ENCODE measurements at places on chromosomes 13 and 19.
A peak's percentile ranks its signal among the peaks of the same experiment; 100 is the strongest.

DNA sequence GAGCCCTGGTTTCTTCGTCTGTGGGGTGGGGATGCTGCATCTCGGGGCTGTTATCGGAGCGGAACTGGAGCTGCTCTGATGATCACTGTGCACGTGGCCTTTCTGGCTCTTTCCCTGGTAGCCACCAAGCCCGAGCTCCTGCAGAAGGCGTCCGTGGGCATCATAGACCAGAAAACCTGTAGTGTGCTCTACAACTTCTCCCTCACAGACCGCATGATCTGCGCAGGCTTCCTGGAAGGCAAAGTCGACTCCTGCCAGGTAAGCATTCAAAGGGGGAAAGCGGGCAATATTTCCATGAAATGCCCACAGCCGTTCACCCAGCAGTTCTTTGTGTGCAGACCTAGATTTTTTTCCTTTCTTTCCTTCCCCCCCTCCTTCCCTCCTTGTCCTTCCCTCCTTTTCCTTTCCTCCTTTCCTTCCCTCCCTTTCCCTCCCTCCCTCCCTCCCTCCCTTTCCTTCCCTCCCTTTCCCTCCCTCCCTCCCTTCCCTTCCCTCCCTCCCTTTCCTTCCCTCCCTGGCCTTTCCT lies 9.4 kb downstream of the TIMM13 start:
- no peak for DNase-seq

DNA sequence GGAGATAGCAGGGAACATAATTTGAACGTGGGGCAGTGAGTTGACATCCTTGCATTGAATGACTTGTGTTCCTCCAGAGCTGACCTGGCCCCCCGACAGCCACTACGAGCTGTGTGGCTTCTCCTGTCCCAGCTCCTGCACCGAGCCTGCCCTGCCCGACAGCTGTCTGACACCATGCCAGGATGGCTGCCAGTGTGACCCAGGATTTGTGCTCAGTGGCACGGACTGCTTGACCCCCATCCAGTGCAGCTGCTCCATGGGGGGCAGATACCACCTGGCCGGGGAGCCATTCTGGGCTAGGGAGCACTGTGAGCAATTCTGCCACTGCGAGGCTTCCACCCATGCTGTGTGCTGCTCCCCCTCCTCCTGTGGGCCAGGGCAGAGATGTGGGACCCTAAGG lies 29.2 kb upstream of the FXYD3 start:
- DNase-seq, result no peak

DNA sequence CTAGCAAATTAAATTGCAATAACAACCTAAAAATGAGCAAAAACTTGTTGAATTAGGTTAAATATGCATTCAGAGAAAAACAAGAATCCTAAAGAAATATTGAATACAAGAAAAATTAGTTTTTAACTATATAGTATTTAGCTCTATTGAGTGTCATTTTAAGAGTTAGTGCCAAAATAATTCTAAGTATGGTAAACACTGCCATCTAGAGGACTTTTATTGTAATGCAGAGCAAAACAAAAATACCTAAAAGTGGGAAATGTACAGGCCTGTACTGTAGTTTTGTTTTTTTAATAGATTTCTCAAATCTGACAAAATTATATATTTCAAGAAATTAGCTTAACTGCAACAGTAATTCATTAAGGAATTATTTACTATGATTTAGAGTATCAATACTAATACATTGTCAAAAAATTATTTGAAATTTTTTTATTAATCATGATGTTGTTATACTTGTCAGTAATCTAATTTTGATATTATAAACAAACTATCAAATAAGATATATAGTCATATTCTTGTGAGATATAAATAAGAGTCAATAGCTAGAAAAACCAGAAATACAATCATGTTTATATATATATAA lies 8.2 kb upstream of the PCDH9 start:
- peak; percentile 40 for DNase-seq

GRCh38 chr19:42024622-42025111 lies 30.6 kb upstream of the ATP1A3 start:
- no peak for DNase-seq

DNA sequence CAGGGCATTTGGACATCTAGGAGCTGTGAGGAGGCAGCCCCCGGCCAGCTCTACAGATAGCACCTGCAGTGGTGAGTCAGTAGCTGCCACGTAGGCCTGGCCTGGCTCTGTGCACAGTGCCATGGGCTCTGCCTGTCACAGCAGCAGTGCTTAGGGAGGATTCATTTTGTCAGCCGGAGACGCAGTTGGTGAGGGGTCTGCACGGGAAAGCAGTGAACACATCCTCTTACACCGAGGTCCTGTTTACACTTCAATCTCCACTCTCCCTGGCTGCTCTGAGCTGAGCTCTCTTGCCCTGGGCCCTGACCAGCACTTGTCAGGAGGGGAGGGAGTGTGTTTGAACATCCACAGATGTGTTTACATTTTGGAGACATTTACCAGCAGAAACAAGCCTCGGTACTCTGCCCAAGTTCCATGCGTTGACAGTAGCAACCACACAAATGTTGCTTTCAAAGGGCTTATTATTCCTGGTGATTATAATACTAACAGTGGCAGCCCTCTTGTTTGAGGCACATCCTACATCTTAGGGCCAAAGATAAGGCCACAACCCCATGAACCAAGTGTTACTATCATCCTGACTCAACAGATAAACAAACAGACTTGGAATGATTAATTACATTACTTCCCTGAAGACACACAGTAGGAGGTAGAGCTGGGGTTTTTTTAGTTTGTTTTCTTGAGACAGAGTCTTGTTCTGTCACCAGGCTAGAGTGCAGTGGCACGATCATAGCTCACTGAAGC lies 148.9 kb downstream of the USP12 start:
- no peak for DNase-seq

GRCh38 chr13:33838647-33839046 lies 20.7 kb downstream of the RFC3 start:
- DNase-seq, result no peak

DNA sequence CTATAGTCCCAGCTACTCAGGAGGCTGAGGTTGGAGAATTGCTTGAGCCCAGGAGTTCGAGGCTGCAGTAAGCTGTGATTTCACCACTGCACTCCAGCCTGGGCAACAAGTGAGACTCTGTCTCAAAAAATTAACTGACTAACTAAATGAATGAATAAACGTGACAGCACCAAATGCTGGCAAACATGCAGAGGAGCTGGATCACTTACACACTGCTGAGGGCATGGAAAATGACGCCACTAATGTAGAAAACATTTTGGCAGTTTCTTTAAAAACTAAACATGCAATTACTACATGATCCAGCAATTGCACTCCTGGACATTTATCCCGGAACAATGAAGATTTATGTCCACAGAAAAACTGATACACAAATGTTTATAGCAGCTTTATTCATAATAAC lies 31.3 kb upstream of the GTF3A start:
- no peak for DNase-seq

DNA sequence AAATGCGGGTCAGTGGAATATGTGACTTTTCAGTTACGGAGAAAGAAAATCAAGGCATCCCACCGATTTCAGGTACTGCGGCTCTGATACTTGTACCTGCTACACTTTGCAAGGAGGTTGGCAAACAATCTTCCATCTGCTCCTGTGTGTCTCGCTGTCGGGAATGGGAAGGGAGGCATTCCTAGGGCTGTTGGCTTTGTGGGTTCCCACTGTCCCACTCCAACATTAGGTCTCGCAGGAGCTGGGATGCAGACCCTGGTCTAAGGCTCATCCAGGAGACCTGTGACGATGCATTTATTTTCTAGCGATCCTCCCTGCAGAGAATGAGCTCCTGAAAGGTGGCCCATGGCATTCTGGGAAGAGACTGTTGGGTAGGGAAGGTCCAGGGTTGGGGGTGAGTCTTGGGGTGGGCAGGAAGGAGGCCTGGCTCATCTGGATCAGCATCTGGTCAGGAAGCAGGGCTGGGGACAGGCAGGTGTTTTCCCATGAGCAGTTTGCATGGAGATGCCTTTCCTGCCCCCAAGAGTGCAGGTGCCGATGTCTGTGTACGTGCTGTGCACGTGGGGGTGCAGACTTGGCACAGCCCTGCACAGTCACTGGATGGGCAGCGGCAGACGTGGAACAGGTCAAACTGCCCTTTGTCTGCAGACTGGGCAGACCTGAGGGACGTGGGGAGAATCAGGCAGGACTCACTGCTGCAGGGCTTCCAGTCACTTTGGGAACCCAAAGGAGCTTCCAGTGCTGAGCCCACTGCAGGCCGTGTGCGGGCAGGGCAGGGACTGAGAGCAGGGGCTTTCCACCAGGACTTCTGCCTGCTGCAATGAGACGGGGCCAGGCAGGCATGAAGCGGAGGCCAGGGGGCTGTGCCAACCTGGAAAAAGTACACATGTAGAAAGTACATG lies 152.4 kb downstream of the TEX29 start:
- DNase-seq, result no peak

DNA sequence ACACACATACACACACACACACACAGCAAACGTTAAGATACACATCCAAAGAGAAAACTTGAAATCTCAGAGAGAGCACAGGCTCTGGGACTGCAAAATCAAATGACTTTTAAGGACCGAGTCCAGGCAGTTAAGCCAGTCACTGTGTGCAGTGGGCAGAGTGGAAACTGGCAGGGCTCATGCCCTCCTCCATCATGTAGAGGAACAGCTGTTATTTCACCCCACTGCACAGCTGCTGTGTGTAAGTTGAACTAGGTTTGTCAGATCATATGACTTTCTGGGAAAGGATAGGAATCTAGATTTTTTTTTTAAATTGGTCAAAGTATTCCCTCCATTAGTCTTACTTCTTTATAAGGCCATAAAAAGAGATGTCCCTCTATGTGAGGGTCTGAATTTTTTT lies 1002.1 kb downstream of the UQCRFS1 start:
- no peak for DNase-seq

- no peak for DNase-seq
Measured at GRCh38 chr13:30124131-30124768, 183.1 kb downstream of the KATNAL1 start.

DNA sequence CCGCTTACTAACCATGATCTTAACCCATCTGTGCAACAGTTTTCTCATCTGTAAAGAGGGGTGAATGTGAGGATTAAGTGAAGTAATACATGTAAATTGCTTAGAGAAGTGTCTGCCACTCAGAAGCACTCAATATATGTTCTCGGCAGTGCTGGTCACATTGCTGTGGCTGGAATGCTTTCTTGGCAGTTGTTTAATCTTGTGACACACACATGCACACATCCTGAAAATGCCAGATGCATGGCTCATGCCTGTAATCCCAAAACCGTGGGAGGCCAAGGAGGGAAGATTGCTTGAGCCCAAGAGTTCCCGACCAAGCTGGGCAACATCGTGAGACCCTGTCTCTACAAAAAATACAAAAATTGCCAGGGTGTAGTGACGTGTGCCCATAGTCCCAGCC lies 4.9 kb upstream of the DMKN start:
- DNase-seq, result no peak

DNA sequence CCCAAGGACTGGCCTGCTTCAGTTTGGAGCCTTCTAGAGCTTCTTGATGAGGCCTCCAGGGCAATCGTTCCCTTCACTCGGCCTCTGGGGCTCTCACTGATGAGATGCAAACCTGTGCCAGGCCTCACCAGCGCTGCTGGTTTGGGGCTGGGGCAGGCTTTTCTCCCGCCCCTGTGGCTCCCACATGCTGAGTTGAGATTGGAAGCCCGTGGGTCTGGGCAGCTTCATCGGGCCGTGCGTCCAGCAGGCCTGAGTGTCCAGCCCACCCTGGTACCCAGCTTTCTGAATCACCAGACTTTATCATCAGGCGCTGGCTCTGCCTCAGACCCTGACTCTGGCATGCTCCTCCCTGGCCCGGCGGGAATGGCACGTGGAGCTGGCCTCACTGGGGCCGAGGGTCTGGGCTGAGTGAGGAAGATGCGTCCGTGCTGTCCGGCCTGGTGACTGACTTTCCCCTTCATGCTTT lies 4.3 kb downstream of the CALM3 start:
- DNase-seq, result no peak

DNA sequence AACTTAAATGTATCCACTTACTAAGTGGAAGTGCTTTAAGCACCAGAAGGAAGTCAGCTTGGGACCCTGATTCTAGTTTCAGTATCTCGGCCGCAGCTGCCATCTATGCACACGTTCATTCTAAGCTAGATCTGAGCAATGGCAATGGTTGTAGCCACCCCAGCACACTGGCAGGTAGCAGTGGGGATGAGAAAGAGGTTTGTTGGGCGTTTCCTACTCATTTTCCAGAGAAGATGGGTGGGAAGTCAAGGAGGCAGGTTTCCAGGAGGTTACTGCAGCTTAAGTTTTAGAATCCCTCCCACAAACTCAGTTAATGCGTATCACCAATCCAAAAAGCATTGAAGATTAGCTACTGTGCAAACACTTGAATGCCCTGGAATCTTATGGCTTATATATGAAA lies 114.2 kb upstream of the TSC22D1 start:
- DNase-seq, result no peak

DNA sequence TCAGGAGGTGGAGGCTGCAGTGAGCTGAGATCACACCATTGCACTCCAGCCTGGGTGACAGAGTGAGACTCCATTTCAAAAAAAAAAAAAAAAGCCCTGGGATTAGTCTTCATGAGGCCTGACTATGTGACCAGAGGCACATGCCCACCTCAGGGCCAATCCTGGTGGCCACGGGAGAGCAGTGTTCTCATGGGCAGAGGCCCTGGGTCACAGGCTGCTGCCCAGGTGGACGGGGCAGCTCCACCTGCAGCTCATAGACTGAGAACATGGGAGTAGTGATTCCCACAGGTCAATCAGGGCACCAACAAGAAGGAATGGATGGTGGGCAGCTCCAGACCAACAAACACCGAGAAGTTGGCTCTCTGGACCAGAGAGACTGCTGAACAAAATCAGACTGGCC lies 26.1 kb upstream of the PEPD start:
- DNase-seq, result no peak

GRCh38 chr13:23578411-23579071 lies 8.3 kb downstream of the TNFRSF19 start:
- peak; percentile 87 for DNase-seq
